Cardiac fibroblast (primary cell): ENCODE measurements at places on chromosomes 2 and 18.

DNA sequence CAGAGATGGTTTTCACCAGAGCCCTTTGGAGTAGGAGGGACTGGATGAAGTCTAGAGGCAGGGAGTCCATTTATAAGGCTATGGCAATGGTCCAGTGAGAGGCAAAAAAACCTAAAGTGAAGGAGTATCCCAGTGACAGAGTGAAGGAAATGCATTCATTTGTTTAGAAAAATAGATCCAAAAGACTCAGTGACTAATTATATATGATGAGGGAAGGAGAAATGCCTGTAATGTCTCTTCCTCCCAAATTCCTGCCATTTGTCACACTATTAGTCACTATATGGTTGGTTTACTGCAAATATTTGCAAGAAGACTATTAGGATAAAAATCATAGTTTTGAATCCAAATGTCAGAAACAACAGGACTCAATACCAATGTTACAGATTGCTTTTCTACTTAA lies 104.2 kb downstream of the ZNF521 start:
- peak; percentile 58 for DNase-seq

DNA sequence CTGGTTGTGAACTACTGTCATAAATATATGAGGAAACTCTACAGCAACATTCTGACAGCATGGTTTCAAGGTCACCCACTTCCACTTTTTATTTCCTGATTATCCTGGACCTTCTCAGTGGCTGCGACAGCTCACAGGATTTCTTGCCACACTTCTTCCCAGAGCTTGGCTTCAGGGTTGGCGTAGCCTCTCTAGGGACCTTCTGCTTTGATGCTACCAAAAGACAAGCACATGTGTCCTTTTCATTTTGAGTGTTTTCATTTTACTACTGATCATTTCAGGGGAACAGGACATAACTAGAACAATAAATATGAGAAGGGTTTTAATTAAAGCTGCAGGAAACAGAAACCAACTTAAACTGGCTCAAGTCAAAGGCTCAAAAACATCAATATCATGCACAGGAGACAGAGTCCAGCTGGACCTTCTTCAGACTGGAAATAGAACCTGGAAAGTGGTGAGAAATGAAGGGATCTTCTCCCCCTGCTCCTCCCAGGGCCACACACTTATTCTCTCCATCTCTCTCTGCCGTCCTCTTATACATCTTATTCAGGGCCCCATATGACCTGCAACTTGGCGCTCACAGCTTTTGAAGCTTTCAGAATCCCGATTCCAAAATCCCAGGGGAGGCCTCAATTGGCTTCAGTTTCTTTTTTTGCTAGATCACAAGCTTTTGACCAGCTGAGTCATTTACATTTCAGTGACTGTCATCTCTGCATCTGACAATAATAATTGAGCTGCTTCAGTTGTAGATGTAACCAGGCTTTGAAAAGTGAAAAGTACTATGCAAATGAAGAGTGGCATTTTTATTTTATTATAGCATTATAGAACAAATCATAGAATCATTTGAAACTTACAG lies 9.7 kb downstream of the VIT start:
- DNase-seq: no peak

- DNase-seq: no peak
Measured at GRCh38 chr18:8756571-8756970, 51.2 kb downstream of the MTCL1 start.

- no peak for DNase-seq
Measured at GRCh38 chr2:83850071-83850725, 608.9 kb downstream of the SUCLG1 start.

DNA sequence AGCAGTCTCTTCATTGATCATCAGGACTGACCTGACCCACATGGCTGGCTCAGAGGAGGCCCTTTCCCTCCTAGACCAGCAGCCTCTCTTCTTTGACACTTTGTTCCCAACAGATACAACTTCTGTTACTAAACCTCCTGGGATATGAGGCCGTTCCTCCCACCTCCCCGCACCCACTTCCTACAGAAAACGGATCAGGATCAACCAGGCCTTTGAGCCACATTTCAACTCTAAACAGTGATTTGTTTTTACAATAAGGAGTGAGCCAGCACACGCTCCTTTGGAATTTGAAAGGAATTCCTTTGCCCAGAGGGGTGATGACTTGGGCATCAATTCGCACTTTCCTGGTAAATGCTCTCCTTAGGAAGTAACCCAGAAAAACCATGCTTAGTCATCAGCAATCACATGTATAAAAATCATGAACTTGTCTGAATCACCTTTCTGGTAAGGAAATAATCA lies 180.4 kb downstream of the FAM124B start:
- DNase-seq: peak; percentile 95

DNA sequence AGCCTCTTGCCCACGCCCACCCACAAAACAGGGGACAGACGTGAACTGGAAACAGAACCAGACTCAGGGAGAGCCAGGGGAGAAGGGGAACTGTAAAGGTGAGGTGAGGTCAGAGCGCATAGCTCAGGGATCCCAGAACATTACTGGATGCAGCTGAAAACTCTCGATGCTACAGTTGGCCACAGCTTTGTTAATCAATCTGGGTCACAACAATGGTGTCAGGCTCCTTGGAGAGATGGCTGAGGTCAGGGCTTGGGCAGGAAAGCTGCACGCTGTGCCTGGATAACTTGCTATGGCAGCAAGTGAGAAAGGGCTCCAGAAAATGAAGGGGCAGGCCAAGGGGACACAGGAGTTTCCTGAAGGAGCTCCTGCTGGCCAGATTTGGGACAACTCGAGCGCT lies 263.3 kb downstream of the TFCP2L1 start:
- DNase-seq: no peak

DNA sequence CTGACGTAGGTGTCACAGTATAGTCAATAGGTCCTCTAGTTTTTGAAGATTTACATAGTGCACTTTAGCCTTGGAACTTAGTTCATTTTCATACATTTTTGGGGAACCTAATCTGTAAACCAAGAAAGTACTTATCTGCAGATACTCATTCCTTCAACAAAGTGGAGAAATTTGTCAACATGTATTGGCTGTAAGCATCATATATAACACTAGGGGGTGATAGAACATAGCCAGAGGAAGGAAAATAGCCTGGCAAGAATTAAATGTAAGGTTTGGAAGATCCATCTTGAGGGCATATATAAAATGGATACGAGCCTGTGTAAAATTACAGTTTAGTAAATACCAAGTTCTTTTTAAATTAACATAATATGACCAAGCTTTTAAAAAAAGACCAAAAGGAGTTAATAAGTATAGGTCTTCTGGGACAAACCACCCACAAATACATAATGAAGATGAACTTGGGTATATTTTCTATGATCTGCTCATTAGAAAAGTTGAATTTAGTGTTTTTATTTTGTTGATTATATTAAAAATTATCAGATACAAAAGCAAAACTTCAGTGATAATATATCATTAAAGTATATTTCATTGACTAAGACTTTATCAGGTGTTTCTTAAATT lies 18.2 kb downstream of the RPL37A start:
- peak; percentile 72 for DNase-seq

- no peak for DNase-seq
Measured at GRCh38 chr2:168314236-168314635, 66.8 kb upstream of the STK39 start.

- no peak for DNase-seq
Measured at GRCh38 chr2:128797533-128797932, 478.9 kb upstream of the HS6ST1 start.

- DNase-seq: no peak
Measured at GRCh38 chr18:45026162-45026561, 345.5 kb downstream of the SETBP1 start.

GRCh38 chr2:207860685-207861084 lies 91.0 kb upstream of the FZD5 start:
- DNase-seq: no peak

- no peak for DNase-seq
Measured at GRCh38 chr2:137250401-137250800, 485.1 kb downstream of the THSD7B start.

GRCh38 chr18:13455471-13455870 lies 236.9 kb downstream of the LDLRAD4 start:
- DNase-seq: no peak

DNA sequence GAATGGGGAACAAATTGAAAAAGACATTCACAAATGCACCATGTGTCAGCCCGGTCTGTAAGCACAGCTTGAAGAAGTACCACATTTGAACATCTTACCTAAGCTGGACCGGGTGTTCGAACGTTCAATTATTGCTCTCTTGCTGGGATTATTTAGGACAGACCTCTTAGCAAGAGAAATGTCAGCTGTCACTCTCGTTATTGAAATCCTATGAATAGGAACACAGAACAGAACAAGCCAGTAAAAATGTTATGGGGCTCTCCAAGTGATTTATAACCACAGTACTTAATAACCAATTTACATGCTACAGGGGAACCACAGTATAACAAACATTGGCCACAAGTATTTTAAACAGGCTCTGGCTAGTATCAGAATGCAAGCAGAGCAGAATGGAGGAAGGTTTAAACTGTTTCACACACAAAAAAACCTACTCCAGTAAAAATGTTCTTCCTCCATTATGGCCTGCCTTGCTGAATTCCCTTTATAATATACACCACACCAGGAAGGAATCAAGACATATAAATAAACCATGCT lies 32.5 kb upstream of the ARL5A start:
- no peak for DNase-seq

- DNase-seq: no peak
Measured at GRCh38 chr2:2748399-2749205, 417.5 kb upstream of the MYT1L start.

DNA sequence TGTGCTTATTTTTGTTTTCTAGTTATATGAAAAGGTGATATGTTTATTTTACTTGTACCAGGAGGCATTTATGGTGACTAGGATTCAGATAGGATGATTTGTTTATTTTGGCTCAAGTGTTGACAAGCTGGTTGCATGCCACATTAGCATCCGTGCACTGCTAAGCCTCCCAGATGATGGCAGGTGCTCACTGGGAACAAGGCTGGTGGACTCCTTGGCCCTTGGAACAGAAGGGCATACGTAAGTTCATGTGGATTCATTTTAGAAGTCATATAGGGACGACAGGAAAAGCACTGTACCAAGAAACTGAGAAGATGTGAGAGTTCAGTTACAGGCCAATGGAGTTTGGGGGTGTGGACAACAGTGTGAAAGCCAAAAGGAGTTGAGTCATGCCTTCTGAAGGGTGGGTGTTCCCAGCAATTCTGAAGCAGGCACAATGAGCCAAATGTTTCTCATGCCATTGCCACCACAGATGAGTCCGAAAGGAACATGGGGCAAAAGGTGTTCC lies 166.2 kb downstream of the PHLPP1 start:
- DNase-seq: peak; percentile 97

GRCh38 chr2:98882971-98883779 lies 52.9 kb downstream of the CRACDL start:
- no peak for DNase-seq

DNA sequence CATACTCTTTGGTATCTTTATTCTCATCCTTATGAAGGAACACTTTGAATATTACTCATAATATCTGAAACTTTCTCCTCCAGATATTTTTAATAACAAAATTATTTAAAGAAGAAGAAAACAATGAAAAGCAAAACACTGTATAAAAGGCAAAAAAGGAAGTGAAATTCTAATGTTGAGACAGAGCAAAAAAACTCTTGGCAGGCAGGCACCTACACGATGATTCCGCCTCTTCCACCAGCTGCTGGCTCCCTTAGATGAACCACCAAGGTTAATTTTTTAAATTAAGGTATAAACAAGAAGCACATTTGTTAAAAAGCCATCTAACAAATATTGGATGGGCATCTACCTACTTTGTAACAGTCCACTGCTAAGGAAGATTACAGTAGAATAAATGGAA lies 434.7 kb downstream of the EPHA4 start:
- DNase-seq: no peak

DNA sequence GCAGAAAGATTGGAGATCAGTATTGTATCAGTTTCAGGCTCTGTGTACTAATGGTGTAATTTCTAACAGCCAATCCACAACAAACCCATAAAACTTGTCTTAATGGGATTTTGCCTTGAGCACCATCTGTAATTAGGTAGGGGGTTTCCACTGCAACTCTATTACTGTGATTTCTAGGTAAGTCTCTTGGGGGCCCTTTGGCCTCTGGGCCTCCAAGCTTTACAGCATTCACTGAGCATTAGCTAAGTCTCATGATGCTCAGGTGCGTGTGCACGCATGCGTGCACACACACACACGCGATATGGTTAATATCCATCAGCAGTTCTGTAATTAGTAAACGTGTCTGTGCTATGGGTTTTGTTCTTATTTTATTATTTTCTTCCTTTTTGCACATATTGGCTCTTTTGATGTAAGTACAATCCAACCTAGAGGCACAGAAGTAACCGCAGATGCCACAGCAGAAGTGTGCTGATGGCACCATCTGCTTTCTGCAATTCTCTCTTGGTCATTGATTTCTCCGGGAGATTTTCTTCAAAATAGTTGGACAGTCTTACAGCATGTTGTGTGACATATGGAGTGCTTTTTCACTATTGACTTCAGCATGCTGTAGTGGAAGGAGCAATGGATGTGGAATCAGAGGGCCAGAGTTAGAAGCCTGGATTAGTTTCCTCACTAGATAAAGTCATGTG lies 592.0 kb downstream of the LRRTM4 start:
- DNase-seq: no peak

- no peak for DNase-seq
Measured at GRCh38 chr2:164198256-164198655, 423.0 kb downstream of the GRB14 start.

DNA sequence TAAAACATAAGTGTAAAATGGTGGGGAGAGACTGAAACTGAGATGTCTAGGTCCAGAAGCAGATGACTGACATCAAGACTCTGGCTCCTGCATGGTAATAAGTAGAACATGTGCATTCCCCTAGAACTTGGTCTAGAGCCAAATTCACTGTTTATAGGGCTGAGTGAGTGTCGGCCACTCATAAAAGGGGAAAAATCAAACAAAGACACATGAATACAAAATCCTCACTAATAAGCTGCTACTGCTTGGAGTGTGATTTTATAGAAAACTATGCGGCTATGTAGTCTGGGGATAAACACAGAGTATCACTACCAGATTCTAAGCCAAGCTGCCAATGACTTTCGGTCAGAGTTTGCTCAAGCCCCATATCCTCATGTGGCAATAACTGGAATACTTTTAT lies 1080.8 kb upstream of the DDX18 start:
- no peak for DNase-seq

GRCh38 chr2:24276349-24276899 lies 83.9 kb downstream of the ITSN2 start:
- DNase-seq: no peak

- DNase-seq: peak; percentile 71
Measured at GRCh38 chr2:172710584-172711047, 25.0 kb upstream of the RAPGEF4 start.

DNA sequence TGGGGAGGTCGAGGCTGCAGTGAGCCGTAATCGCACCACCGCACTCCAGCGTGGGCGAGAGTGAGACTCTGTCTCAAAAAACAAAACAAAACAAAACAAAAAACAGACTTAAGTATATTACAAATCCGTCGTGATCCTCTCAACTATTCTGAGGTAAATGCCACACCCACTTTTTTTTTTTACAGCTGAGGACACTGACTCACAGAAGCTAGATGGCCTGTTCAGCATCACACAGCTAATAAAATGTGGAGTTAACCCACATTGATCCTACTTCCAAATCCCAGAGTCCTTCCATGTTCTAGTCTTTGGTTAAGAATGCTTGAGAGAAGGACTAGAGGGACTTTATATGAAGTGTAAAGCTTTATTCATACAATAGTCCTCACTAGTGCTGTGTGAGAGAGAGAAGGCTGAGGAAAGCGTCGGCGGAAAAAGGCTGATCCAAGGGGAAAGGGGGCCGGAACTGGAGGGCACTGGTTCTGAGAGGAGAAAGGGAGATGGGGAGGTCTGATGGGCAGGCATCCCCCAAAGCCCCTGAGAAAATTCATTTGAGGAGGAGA lies 627 bp downstream of the RNF25 start:
- peak; percentile 15 for DNase-seq

GRCh38 chr2:3283206-3283605 lies 94.4 kb downstream of the EIPR1 start:
- no peak for DNase-seq
